ENCODE measurements at places on chromosomes 5 and 9. TPM values are rescaled to one million over a fixed set of nuclear protein-coding genes. Genes with fewer than 3 reads are reported as not detected.

The ANKRD20A1 gene
- total RNA-seq, result 2.1 TPM

The PIGO gene
- 13.0 TPM for total RNA-seq

The GKAP1 gene
- total RNA-seq, result 4.3 TPM

DNA sequence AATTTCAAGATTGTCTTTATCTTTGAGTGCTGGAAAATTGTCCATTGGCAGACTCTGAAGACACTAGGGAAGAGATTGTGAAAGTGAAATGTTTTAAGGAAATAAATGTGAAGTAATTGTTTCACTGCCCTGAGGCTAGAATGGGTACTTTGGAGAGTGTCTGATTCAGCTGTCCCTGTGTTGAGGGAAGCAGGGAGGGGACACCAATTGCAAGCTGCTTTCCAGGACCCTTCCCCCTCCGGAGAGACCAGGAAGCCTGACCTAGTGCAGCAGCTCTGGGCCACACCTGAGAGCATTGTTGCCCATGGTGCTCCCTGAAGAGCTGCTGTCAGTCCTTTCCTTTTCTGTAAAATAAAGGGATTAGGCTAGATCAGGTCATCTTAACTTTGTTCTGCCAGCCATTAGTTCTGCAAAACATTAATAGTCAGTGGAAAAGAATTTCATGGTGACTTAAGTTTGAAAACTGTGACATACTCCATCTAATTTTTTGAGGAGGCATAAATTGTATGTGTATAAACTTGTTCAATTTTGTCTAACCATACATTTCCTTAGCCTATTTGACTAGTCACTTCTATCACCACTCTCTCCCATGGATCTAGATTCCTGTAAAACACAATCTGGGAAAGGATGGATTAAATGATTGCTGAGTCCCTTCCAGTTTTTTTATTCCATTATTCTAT lies 18.8 kb downstream of the MAP1B start:
- no peak for DNase-seq

DNA sequence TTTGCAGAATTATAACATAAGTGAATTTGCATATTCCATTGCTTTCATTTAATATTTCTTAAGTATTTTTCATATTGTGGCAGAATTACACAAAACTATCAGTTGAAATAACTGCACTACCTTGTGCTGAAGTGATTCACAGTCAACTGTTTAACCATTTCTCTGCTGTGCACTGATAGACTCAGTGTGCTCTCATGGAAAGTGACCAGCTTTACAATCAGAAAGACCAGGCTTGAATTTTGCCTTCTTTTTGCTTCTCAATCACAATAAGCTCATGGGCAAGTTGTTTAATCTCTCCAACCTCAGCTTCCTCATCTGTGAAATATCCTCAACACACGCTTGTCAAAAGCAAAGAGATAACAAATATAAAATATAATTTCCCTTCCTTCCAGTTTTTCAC lies 18.3 kb downstream of the CDK5RAP2 start:
- no peak for DNase-seq

DNA sequence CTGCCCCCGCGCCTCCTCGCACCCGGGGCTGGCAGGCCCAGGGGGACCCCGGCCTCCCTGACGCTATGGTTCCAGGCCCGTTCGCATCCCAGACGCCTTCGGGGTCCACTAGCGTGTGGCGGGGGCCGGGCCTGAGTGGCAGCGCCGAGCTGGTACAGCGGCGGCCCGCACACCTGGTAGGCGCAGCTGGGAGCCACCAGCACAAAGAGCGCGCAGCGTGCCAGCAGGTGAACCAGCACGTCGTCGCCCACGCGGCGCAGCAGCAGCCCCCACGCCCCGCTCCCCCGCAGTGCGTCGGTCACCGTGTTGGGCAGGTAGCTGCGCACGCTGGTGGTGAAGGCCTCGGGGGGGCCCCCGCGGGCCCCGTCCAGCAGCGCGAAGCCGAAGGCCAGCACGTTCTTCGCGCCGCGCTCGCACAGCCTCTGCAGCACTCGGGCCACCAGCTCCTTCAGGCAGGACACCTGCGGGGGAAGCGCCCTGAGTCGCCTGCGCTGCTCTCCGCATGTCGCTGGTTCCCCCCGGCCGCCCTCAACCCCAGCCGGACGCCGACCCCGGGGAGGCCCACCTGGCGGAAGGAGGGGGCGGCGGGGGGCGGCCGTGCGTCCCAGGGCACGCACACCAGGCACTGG lies 548 bp downstream of the TERT start:
- no peak for DNase-seq

GRCh38 chr5:97495301-97495700 lies 312.3 kb upstream of the RIOK2 start:
- no peak for DNase-seq

DNA sequence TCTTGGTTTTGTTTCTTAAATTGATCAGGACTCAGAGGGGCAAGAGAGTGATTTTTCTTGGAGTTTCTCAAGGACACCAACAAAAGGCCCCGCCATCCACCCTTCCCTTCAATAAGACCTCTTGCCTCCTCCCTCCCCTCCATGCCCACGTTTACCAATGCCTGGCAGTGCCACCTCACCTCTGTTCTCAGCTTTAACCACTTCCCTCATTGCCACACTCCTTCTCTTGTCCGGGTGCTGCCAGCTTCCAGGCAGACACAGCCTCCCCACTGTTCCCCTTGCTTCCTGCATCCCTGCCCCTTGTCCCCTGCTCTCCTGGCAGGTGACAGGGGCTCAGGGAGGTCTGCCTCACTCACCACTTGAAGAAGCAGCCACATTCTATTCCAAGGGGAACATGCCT lies 90.8 kb downstream of the LHX2 start:
- DNase-seq, result no peak

- DNase-seq, result no peak
These were observed 112.8 kb upstream of the NR3C1 start for GRCh38 chr5:143516249-143516648.

- no peak for DNase-seq
These were observed 227.1 kb downstream of the ARHGEF28 start for GRCh38 chr5:73853091-73853490.

- no peak for DNase-seq
These were observed 77.5 kb downstream of the DPYSL3 start for GRCh38 chr5:147432323-147432722.

- no peak for DNase-seq
These were observed 20.6 kb upstream of the CAST start for GRCh38 chr5:96641368-96642280.

DNA sequence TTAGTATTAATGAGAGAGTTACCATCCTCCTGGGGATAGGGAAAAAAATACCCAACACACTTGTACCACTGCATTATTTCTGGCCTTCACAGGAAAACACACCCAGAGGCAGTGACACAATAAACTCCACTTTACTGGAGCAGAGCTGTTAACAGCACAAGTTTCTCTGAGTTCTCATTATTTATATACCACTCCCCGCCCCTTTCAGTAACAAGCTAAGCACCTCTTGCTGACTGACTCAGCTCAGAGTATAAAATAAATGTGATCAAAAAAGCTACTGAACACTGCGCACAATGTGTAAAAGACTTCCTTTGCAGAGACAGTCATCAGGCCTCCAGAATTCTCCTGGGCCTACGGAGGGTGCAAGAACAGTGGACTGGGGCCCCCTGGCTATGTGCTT lies 21.6 kb downstream of the KLF9 start:
- no peak for DNase-seq

DNA sequence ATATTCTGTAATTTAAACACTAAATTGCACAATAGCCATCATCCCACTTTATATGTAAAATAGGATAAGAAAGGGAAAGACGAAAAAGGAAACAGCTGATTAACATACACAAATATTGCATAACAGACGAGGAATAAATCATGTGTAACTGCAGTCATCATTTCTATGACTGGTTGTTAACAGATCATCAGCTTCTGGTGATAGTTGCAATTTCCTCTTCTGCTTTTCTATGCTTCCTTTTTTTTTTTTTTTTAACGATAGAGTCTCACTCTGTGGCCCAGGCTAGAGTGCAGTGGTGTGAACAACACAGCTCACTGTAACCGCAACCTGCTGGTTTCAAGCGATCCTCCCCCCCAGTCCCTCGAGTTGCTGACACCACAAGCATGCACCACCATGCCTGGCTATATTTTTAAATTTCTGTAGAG lies 22.5 kb upstream of the JAKMIP2 start:
- DNase-seq, result no peak

DNA sequence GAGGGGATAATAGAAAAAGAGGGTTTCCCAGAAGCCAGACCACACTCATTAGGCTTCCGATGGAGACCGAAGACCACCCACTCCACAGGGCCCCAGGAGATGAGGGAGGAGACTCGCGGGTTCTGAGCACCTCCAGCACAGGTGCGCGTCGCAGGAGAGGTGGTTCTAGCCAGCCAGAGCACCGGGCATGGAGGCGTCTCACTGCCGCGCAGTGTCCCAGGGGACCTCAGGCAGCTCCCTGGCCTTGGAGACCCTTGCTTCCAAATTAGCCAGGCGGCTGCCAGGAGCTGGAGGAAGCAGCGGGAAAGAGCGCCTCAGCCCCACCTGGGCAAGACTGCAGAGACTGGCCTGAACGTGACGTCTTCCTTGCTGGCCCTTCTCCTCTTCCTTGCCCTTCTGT lies 115.4 kb upstream of the FBXL7 start:
- DNase-seq, result no peak

DNA sequence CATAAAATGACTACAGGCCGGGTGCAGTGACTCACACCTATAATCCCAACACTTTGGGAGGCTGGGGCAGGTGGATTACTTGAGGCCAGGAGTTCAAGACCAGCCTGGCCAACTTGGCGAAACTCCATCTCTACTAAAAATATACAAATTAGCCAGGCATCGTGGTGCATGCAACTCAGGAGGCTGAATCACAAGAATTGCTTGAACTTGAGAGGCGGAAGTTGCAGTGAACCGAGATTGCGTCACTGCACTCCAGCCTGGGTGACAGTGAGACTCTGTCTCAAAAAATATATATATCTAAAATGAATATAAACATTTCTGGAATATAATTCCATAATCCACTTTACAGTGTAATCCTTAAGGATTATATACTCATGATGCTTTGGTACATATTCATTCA lies 66.5 kb downstream of the TEX10 start:
- no peak for DNase-seq

DNA sequence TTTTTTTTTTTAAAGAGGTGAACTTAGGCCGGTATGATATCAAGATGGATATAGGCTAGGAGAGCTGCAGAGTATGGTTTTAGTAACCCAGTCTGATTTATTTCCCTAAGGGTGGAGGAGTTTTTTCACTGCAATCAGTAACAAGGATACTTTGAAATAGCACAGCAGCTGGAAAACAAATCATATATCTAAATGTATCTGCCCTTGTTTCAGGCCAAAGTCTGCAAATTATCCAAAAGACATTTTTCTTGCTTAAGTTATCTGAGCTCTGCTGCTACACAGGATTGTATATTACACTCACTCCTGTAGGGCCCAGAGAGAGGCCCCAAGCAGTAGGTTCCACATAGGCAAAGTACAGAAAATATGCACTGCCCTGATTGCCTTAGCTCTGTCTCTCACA lies 222.4 kb downstream of the NTRK2 start:
- DNase-seq, result no peak

Measured in activated naive CD4-positive, alpha-beta T cell treated with anti-CD3 and anti-CD28 coated beads, Interleukin-2, amount 50 U/mL, for 72 hours (primary cell).